ENCODE measurements at places on chromosomes 4 and X. TPM values are rescaled to one million over a fixed set of nuclear protein-coding genes. Genes with fewer than 3 reads are reported as not detected.

SATL1 gene
- total RNA-seq = not detected

HMX1 gene
- total RNA-seq = not detected

GRCh38 chr4:94841864-94842221 is 84.1 kb downstream of the BMPR1B start:
- ATAC-seq = no peak

DNA sequence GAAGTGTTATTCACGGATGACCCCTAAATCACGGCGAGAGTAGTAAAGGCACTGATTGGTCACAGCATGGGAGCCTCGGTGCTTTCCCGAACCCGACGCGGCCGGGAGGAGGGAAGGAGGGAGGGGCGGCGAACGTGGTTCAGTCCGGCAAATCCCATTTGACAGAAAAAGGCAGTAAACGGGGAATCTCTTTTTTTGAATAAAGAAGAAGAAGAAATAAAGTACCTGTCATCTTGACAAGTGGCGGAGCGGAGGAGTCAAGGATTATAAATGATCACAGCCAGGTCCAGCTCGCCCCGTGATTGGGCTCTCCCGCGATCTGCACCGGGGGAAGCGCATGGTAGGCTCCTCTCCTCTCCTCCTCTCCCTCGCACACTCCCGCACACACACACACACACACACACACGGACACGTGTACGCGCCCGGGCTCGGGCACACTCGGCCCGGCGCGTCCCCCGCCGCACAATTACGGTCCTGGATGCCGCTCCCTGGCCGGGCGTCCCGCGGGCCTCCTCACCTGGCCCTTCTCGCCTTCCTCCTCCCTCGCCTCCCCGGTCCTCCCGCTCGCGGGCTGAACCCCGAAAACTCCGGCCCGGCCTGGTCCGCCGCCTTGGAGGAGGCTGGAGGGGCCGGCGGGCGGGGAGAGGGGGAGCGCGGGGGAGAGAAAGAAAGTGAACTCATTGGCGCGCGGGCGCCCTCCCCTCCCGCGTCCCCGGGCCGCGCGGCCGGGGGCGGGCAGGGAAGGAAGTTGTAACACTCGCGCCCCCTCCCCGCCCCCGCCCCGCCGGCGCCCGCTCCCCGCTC is 99.2 kb upstream of the TENM3 start:
- ATAC-seq = no peak

GRCh38 chrX:152881289-152881688 is 16.6 kb upstream of the ZNF185 start:
- ATAC-seq = no peak

- no peak for ATAC-seq
Observed at GRCh38 chr4:76453232-76453631, 18.2 kb downstream of the SHROOM3 start.

DNA sequence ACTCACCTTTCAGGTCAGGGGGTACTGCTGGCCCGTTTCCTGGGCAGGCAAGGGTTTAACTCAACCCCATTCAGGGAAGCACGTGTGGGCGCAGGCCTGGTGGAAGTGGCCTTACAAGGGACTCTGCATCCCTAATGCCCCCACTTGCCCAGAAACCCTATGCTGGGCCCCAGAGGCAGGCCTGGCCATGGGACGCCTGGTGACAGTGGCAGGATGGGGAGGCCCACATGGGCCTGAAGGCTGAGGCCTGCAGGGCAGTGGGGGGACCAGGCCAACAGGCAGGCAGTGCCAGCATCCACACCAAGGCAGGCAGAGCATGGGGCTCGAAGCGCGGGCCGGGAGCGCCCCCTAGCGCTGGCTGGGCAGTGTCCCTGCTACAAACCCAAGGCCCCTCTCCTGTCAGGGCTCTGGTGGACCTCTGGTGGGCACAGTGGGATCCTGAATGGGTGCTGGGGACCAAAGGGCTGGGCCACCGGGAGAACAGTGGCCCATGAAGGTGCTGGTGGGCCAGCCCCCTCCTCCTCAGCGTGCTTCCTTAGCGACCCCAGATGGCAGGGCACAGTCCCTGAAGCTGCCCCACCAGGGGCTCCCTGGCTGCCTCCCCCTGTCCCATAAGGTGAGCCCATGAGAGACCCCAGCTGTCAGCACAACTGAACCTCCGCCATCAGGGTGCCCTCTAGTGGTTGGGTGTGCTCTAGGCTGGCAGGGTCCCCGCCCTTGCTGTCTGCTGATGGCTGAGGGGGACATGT is 16.8 kb downstream of the FGFR3 start:
- peak; percentile 89 for ATAC-seq

- ATAC-seq = peak; percentile 54
Observed at GRCh38 chr4:147821555-147821954, 89.7 kb downstream of the ARHGAP10 start.

Measured in activated T-helper 17 cell treated with anti-CD3 and anti-CD28 coated beads, Interleukin-2, amount 50 U/mL, for 72 hours (primary cell).